ENCODE measurements at places on chromosomes 16 and 17.

- DNase-seq, result no peak
These were observed 6.8 kb downstream of the DNASE1L2 start for GRCh38 chr16:2243031-2243528.

DNA sequence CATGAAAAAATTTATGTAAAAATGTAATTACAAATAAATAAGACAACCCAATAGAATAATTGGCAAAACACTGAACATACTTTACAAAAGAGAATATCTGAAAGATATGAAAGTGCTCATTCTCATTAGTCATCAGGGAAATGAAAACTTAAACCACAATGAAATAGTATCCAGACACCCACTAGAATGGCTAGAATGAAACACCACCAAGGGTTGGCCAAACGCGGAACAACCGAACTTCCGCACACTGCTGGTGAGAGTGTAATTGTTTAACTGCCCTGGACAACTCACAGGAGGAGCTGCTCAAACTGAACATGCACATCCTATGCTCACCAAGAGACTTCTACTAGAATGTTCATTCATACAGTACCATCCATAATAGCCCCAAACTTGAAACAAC is 5.8 kb upstream of the ZDHHC7 start:
- DNase-seq, result no peak

- peak; percentile 96 for DNase-seq
These were observed 8.4 kb upstream of the MTSS2 start for GRCh38 chr16:70694088-70694867.

GRCh38 chr17:1714427-1714979 is 4.3 kb upstream of the TLCD2 start:
- peak; percentile 99 for DNase-seq

DNA sequence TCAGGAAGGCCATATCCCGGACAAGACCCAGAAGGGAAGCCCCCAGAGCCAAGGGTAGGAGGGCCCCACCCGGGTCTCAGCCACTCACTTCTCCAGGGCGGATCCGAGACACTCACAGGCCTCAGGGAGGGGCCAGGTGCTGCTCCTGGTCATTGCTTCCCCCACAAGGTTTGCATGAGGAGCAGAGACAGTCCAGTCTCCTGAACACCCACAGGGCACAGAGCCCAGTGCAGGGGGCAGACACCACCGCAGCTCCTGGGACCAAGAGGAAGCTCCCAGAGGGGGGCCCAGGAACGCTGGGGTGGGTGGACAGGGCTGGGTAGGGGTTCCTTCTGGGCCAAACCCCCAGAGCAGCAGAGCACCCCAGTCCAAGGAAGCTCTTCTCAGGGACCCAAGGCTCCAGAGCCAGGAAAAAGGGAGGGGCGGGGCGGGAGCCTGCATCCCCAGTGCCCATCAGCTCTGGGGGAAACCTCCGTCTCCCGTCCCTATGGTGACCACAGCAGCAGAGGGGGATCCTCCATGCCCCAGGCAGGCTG is 709 bp upstream of the MRPL28 start:
- no peak for DNase-seq

Measured in AG10803 (cell line).